ENCODE measurements at places on chromosomes 12 and 14.

DNA sequence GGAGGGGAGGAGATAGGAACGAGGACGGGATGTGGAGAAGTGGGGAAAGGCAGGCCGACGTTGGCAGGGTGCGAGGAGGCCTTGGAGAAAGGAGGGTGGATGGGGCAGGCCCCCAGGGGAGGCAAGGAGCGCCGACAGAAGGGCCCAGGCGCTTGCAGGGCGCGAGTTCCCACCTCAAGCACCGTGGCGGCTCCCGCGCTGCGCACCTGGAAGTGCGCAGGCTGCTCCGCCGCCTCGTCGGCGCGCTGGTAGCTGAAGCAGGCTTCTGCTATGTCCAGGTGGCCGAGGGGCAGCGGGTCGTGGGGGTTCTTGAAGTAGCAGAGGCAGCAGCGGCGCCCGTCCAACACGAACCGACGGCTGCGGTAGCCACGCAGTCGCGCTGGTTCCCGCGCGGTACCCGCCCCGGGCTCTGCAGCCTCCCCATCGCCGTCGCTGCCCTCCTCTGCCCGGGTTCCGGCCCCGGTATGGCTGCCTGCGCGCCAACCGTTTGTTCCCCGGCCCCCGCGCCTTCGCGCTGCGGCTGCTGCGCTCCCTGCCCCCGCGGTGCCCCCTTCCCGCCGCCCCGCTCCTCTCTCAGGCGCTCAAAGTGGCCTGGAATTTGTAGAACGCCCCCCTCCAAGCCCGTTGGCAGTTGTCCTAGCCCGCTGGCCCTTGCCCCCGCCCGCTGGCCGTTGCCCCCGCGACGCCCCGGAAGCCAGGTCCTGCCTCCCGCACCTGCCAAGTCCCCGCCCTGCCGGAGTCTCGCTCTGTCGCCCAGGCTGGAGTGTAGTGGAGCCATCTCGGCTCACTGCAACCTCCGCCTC, 1.1 kb upstream of the ACTR6 start:
- DNase-seq, result peak; percentile 72

GRCh38 chr12:89552376-89552775, 26.5 kb upstream of the POC1B start:
- no peak for DNase-seq

DNA sequence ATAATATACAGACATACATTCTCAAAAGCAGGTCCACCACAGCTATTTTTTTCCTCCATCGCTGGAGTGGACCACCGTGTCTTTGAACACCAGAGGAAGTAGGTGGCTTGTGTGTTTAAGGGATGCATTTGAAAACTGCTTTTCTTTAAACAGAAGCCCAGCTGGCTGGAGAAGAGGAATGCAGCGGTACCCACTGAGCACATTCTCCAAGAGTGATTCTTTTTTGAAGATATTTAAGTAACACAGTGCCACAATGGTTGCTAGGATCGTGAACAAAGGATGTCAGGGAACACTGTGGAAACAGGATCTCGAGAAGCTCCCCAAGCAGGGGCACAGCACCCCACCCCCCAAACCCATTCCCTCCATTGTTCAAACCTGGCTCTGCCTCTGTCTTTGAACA, 286.6 kb upstream of the PWP1 start:
- no peak for DNase-seq

DNA sequence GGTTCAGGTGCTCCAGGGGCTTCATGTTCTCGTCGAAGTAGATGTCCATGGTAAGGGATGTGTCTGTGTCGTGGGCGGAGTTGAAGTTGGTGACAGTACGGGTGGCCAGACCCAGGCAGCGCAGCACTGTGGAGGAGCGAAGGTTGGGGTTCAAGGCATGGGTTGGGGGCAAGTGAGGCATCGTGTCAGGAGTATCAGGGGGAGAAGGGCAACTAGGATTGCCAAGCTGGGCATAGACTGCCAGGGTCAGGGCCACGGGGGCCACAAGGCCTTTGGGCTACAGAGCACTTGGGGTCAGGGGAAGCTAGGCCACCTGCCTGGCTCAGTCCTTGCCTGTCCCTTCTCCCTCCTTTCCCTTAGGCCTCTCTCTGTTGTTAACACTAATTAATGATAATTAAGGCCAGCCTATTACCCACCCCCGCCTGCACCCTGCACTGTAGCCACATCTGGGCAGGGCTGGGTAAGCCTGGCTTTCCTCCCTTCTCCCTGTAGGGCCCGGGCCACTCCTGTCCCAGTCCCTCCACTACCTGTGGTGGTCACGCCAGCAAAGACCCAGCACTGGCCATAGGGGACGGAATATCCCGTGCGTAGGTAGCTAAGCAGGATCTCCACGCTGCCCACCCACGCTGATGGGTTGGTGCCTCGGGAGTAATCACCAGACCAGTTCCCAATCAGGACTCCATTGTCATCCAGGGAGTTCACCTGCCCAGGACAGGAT, 4.3 kb downstream of the TGM1 start:
- DNase-seq, result no peak

- DNase-seq, result no peak
Observed at GRCh38 chr14:87131879-87132278, 861.1 kb downstream of the GALC start.

GRCh38 chr12:25126746-25127145, 68.2 kb downstream of the DNAI7 start:
- no peak for DNase-seq

GRCh38 chr12:56929780-56930179, 4.4 kb downstream of the SDR9C7 start:
- no peak for DNase-seq

DNA sequence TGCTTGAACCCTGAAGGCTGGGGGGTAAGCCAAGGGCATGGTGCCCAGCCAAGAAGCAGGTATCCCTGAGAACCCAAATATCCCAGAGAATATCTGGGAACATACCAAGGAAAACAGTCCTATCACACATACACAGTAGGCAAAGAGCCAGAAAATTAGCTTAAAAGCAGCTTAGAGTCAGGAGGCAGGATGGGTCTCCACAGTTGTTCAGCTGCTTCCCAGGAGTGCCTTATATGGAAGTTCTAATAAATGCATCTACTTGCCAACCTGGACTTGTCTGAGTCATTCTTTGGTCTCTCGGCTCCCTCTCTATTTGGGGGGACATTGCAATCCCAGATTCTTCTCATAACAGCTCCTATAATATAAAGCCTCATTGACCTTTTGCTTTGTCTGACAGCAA, 9.0 kb upstream of the GPR135 start:
- no peak for DNase-seq

DNA sequence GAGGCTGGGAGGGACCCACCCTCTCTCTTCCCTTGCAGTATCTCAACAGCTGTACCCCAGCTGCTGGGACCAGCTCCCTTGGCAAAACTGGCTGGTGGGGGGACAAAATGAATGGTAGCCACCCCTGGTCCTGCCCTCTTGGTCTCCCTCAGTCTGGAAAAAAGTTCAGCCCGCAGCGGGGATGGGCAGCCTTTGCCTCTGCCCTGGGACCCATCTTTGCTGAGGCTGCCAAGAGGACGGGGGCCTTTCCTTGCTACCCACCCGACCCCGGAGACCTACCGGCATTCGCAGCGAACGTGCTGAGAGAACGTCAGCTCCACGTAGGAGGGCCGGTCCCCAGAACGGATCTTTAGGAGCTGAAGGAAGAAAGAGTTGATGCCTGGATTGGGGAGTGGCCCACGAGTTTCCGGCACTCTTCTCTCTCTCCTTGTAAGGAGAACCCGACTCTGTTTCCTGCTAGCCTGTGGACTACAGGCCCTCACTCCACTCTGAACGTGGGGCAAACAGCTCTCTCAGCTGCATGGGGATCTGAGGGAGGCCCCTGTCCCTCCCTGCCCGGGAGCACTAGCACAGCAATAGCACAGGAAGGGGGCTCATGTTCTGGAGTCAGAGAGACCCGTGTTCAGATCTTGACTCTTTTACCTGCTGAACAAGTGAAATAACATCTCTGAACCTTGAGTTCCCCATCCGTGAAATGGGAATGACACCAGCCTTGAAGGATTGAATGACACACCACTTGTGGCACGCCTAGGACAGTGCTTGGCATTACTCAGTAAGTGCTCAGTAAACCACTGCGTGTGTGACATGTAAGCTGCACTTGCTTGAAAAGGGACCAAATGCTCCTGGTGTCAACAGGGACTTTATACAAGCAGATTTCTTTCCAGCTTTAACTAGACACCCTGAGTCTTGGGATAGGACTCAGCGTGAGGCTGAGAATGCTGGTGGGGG, 6.9 kb downstream of the PGF start:
- DNase-seq, result no peak

GRCh38 chr12:12070674-12071656, at the start of gene BCL2L14:
BCL2L14 (plus strand) TSS chr12:12070939; CDS start chr12:12079306, 8,367 bp downstream.
- DNase-seq, result no peak

DNA sequence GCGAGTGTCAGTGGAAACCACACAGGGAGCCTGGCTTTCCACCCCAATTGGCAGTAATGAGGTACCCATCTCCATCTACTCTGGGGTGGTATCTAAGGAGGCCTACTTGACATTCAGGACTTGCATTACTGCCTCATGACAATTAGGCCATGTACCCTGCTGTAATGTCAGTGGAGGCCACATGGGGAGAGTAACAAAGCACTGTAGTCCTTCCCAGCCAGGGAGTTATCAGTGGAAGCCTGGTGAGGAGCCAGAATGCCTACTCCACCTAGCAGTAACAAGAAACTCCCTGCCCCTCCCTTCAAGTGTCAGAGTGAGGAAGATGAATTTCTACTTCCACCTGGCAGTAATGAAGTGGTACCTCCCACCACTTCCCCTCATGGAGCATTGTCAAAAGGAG, 12.5 kb downstream of the TIMM9 start:
- no peak for DNase-seq

DNA sequence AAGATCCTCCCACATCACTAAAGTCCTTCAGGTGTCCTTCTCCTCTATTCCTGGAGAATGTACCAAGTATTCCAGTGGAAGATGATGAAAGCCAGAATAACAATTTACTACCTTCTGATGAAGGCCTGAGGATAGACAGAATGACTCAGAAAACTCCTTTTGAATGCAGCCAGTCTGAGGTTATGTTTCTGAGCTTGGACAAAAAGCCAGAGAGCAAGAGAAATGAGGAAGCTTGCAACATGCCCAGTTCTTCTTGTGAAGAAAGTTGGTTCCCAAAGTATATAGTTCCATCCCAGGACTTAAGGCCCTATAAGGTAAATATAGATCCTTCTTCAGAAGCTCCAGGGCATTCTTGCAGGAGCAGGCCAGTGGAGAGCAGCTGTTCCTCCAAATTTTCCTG, 54.6 kb upstream of the HELB start:
- DNase-seq, result no peak

DNA sequence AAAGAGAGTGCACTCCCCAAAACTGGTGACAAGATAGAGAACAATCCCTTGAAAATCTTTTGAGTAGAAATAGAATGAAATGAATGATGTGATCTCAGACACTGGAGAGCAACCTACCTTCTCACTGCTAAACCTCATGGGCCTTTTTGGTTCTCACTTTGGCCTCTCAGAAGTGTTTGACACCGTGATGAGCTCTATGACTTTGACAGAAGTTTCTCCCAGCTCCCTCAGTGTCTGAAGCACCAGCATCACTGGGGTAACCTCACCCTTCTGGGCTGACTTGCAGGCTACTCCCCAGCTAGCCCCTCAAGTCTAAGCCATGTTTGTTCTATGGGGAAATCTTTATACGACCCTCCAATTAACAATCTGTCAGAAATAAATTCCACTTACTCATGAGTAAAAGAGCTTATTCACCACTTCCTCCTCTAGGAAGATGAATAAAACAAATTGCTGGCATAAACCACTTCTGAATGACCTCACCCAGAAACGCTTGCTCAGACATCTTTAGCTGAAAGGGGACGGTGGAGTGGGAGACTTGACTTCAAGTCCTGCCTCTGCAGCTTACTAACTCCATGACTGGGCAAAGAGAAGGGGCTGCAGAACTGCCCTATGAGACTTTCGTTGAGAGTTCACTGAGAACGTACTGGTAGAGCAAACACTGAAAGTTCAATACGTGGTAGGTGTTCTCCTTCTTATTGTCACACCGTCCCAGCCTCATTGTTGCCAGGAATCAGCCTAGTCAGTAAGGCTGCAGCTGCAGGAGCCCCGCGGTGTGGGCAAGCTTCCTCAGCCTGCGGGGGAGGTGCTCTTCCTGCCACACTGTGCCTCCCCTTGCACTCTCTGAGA, 46.5 kb downstream of the ST8SIA1 start:
- DNase-seq, result no peak

GRCh38 chr14:99258341-99258861, 13.6 kb downstream of the BCL11B start:
- no peak for DNase-seq

GRCh38 chr14:59755409-59756135, 115.0 kb downstream of the RTN1 start:
- DNase-seq, result no peak

DNA sequence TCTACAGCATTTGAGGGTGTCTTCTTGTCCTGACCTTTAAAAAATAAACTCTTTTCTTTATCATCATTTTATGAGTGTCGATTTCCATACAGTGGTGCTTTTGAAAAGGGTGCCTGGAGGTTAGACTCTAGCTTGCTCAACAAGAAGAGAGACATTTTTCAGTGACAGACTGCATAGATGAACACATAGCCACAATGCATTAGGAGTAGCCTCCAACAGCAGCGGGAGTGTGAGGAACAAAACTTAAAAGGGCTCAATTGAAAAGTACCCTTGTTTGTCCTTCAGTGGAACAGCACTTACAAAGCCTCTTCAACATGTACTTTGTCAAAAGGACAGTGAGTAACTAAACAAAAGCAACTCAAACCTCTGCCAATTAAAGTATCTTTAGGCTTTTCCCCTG, 119.3 kb downstream of the SOX5 start:
- DNase-seq, result no peak

Measured in activated effector memory CD4-positive, alpha-beta T cell treated with Interleukin-2 at 50 U/mL for 16 hours (primary cell).